ENCODE measurements at places on chromosomes 2 and 18. TPM values are rescaled to one million over a fixed set of nuclear protein-coding genes. Genes with fewer than 3 reads are reported as not detected.

DNA sequence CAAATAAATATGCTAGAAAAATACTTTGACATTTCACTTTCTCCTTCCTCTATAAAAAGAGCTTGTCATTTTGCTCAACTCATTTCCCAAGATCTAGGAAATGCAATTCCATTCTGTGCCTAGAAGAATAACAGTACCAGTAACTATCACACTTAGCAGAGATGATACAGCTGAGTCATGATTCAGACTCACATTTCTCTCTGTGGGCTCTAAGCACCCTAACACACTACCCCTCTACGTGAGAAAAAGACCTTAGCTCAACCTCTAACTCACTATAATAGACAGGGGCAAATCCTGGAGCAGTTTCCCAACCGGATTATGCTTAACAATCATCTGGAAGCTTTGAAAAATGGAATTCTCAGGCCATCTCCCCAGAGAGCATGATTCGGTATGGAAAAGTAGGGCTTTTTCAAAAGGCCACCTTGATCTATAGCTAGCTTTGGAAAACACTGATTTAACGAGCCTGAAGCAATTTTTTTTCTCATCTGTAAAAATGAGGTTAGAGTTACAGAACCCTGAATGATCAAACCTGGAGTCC is 1312.3 kb upstream of the PIK3C3 start:
- no peak for DNase-seq

DNA sequence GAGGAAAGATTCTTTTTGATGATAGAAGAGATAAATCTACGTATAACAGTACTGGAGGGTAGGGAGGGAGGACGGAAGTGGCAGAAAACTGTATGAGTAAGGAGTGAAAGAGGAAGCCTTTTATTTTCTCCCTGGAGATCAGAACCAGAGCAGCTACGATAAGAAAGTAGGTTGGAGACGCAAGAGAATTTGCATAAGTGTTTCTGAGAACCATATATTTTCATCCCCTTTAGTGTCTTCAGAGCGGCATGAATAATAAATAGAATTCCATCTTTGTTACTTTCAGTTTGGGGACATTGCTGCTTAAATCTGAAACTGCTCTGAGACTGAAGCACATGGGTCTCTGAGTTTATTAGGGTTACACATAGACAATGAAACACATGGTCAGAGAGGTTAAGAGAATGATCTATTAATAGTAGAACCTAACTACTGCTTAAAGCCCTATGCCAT is 230.2 kb upstream of the TNP1 start:
- DNase-seq, result no peak

DNA sequence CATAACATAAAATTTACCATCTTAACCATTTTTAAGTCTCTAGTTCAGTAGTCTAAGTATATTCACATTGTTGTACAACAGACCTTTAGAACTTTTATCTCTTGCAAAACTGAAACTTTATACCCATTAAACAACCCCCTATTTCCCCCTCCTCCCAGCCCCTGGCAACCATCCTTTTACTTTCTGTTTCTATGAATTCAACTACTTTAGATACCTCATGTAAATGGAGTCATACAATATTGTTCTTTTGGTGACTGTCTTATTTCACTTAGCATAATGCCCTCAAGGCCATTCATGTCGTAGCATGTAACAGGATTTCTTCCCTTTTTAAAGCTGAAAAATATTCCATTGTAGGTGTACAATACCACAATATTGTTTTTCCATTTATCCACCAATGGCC is 129.8 kb downstream of the PDE11A start:
- DNase-seq, result peak; percentile 5

Gene DCDC2C
- polyA plus RNA-seq, result not detected

DNA sequence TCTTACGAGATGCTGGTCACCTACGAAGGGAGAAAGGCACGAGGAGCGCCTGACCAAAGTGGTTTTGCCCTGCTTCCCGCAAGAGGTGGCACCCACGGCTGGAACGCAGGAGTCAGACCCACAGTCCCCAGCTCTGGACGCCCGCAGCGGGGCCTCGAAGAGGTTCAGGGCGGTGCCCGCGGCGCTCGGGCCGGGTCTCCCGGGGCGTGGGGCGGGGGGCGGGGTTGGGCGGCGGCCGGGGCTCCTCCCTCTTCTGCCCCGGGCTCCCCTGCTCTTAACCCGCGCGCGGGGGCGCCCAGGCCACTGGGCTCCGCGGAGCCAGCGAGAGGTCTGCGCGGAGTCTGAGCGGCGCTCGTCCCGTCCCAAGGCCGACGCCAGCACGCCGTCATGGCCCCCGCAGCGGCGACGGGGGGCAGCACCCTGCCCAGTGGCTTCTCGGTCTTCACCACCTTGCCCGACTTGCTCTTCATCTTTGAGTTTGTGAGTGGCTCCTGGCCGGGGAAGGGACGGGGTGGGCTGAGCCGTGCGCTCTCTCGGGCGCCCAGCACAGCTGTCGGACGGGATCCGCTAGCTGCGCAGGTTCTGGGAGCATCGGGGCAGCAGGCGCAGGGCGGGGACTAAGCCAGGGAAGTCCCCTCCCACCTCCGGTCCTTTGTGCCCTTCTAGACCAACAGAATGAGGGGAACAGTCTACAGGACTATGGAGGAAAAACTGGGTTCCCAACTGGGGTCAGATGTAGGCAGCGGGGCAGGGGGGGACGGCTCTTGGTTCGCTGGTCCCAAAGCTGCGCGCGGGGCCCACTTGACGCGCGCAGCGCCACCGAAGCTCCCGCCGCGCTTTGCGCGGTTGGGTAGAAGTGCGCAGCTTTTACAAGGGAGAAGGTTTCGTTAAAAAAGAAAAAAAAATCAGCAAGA is at the start of gene MAL:
TSS of gene MAL (plus strand) at position 303 of the 914 bp plus-strand sequence. CDS start at position 388, 85 bp downstream.
- DNase-seq, result peak; percentile 23

DNA sequence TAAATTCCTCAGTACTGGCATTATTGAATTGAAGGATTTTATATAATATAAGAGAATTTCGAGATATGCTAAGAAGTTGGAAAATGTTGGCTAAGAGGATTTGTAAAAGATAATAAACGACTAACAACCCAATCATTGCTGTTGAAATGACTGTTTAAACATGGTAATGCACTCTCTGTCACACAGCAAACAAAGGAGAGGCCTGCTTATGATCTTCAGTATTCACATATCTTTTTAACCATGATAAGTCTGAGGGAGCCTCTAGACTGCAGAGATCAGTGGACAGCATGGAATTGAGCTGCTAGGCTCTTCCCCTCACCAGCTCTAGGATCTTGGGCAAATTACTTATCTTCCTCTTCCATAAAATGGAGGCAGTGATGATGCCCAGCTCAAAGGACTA is 2.7 kb downstream of the KCTD18 start:
- no peak for DNase-seq

Gene SATB2
- 1.1 TPM for polyA plus RNA-seq

DNA sequence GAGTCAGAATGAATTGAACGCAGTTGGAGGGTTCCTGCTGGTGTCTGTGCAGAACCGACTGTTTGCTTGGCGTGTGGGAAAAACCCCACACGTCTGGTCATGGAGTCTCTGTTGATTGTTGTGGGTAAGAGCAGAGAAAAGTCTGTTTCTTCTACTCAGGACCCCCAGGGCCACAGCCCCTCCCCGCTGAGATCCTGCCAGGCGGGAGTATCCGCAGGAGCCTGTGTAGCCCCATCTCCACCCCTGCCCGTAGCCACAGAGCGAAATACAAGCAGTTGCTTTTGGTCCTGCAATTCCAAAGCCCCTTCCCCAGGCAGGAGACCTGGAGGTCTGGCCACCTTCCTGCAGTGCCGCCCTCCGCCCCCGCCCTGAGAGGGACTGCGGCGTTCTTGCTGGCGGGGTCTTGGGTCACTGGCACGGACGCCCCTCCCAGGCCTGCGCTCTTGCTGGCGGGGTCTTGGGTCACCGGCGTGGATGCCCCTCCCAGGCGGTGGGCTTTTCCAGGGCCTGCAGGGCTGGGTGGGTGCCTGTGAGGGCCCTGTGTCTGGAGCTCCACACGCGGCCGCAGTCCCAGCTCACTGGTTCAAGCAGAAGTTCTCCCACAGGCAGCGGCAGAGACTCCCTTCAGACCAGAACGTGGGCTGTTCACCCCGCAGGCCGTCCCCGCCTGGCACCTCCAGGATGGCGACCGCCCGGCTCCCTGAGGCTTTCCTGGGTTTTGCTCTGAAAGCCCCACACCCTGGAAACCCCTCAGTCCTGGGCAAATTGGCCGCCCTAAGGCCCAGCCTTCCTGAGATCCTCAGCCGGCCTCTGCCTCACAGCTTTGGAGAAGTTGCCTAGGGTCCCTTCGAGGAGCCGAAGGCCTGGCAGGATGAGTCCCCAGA is 76.0 kb upstream of the CTDP1 start:
- no peak for DNase-seq

Gene ZNF396
- polyA plus RNA-seq, result 0.09 TPM

DNA sequence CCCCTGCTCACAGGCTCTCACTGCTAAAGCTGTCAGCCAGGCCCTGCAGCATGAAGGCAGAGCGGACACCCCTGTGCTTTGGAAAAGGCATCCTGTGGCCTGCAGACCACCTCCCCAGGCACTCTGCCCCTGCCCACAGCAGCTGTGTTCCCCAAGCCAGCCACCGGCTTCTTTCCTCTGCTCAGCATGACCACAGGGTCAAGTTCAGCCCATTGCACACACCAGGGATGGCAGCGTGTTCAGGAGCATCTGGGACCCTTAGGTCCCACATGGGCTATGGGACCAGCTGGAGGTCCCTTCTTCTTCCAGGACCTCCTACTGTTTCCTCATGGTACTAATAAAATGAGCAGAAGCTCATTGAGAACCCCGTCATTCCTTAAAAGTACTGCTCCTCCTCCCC is 118.4 kb upstream of the ACAA2 start:
- DNase-seq, result no peak

DNA sequence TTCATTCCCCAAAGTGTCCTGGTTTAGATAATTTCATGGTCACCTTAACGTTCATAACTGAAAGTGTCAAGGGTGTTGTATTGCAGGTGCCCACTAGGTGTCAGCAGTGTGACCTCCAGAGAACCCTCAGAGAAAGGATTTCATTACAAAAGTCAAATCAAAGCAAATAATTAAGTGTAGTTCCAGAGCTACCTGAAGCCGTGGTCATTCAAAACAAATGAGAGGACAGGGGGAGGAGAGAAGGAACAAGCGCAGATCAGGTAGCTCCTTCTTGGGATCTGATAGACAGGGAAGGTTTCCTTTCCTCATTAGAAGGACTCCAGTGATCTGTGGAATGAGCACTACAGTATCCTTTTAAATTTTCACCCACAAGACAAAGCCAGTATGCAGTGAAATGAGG is at the start of gene SLC9A4:
TSS of gene SLC9A4 (plus strand) at position 207 of the 400 bp plus-strand sequence. CDS start 534 bp downstream, outside the sequence.
- peak; percentile 39 for DNase-seq

DNA sequence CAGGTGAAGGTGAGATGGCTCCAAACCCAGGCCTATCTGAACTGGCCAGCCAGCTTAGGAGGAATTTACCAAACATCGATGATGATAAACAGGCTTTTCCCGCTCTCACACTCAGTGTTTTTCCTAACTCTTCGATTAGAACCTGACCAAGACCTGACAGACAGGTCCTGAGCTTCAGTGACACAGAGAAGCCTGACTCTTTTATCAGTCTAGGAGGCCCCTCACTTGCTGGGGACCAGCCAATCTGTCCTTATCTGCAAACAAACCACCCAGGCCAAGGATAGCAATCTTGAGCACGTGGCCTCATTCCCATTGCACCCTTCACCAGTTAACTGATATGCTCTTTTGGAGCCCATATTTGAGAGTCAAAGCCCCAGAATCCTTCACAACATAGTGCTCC is 1.9 kb upstream of the ITSN2 start:
- DNase-seq, result no peak

GRCh38 chr2:42974169-42974720 is 181.9 kb upstream of the HAAO start:
- no peak for DNase-seq

Gene RAMP1
- polyA plus RNA-seq, result 2.6 TPM

- DNase-seq, result peak; percentile 35
Observed at GRCh38 chr18:3584266-3584861, 134.4 kb downstream of the TGIF1 start.

DNA sequence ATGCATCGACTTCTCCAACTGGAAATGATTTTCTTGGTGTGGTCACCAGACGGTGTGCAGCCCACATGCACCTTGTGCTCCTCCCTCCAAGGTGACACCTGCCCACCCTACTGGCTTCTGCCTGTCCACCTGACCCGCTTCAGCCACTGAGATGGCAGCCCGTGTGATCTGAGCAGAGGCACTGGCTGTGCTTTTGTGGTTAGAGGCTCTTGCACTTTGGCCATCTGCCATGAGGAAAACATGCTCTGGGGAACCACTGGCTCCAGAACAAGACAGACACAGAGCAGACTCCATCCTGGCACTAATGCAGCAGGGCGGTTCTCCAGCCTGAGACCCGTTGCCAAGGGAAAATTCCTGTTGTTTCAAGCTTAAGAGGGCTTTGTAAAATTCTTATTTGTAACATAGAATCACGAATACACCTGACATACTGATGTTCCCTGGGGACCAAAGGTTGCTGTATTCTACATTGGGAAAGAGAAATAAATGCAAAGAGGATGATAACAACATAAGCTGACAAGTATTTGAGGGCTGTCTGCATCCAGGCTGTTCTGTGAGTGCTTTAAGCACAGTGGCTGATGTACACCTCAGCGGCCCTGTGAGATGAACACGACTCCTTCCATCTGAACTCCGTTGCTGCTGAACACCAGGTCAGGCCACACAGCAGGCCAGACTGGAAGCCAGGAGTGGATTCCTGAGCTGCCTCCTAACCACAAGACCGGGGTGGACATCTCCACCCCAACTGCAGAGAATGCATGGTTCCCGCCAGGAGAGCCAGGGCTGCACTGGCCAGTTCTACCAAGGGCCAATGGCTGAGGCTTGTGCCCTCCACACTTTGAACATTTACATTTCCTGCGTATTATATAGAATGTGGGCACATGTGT is 820.4 kb downstream of the GALR1 start:
- DNase-seq, result no peak

Gene CCDC85A
- 0.01 TPM for polyA plus RNA-seq

GRCh38 chr2:68463287-68463877 is 3.7 kb downstream of the FBXO48 start:
- peak; percentile 48 for DNase-seq

Gene RGPD4
- polyA plus RNA-seq, result not detected

DNA sequence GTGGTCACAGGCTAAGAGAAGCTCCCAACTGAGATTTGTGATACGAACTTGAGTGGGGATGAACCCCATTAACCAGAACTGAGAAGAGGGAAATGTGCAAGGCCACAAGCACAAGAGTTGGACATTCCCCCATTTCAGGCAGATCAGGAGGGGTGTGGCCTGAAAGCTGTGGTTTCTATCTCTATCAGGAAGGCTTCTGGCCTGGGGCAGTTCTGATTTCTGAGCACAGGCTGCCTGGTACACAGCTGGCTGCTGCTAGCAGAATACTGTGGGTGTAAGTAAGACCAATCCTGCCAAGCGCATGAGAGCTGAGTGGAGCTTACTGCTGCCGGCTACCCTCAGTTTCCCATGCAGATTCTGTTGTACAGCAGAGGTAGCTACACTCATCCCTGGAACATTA is 484.6 kb downstream of the SATB2 start:
- no peak for DNase-seq

GRCh38 chr2:33494155-33494779 is 17.8 kb downstream of the RASGRP3 start:
- DNase-seq, result peak; percentile 23

DNA sequence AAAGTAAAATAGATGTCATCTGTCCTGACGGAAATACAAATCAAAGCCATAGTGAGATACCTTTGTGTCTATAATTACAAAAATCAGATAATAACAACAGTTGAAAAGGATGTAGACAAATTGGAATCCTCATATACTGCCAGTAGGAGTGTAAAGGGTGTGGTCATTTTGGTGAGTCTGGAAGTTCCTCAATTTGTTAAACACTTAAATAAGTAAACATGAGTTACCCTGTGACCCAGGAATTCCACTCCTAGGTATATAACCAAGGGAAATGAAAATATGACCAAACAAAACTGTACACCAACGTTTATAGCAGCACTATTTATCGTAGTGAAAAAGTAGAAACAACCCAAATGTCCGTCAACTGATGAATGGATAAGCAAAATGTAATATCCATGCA is 24.0 kb downstream of the R3HDM1 start:
- no peak for DNase-seq

Data from mammary epithelial cell (primary cell).